Coronary artery (tissue), 2 donors: ENCODE measurements at places on chromosomes 2 and 18.

DNA sequence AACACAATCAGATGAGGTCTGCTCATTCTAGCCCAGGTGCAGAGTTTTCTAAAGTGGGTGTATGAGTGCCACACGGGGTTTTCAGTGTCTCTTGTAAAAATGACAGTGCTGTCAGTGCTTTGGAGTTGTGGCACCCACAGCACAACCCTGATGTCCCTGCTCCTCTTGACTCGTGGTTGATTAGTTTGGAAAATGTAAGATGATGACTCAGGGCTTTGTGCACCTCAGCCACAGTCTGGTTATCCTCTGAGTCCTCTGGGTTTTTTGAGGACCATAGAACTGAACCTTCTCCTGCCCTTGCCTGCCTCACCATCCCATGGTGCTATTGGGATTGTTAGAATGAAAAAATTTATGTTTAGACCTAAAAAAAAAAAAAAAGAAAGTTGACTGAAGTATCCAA, 105.6 kb downstream of the MYO1B start:
- DNase-seq, result no peak

DNA sequence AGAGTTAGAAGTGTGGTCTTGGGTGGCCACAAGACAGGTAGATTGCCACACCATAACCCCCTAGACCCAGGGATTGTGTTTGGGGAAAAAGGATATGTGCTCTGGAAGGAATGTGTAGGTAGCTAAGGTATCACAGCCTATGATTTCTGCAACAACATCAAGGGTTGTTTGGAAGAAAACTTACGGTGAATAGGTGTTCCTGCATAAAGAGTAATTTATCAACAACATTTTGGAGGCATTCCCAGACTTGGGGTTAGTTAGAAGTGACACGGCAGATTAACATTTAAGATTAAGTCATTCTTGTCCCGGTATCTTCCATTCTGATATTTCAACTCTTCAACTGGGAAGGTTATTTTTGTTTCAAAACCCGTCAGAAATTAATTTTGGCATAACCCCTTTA, 65.5 kb downstream of the SPP2 start:
- DNase-seq, result no peak

- no peak for DNase-seq
Measured at GRCh38 chr2:70525032-70525431, 28.6 kb downstream of the TGFA start.

DNA sequence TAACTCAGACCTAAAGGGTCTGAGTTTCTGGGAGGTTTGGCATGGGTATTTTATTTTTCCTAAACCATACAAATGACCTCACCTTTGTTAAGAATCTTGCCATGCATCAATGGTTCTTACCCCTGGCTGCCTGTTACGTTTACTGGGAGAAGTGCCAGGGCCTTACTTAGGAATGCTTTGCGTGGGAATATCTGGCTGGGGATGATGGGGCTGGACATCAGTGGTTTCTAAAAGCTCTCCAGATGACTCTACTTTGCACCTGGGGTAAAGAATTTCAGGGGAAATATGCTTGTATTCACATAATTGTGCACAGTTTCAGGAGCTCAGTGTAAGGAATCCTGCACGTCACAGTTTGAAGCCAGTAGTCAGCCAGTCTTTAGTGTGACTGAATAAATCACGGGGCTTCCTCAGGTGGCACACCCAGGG, 18.2 kb upstream of the DAW1 start:
- DNase-seq, result no peak

DNA sequence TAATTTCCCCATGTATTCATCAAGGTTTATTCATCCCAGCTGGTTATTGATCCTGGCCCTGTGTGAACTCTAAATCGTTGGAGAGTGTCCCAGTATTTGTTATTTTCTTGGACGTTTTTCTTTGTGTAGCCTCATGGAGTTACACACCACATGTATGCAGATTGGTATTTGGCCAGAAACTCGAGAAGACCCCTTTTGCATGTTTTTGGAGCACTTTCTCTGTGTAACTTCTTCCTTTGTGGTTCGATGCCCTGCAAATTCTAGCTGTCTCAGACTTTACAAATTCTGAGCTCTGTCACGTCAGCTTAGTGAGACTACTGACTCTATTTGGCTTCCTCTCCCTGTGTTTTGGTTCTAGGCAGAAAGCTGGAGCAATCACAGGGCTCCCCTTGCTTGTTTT, 198.7 kb downstream of the MCFD2 start:
- no peak for DNase-seq

DNA sequence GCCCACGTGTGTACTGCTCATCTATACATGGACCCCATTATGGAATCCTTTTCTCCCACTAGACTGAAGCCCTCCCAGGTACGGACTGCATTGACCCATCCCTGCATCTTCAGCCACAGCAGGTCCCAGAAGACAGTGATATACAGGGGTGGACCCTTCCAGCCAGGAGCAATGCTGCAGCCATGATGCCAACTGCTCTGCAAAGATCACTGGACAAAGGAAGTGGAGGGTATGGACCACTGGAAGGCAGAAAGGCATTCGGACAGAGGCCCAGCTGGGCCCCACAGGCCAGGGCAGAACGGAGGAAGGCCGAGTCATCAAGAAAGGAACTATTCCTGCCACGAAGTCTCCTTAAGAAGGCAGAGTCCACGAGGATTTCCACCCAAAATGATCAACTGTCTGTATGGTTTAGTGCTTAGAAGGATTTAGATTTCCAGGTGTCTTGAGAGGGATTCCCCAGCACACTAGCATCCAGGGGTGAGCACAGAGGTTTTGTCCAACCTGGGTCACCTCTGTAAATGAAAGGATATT, 93.4 kb downstream of the TWIST2 start:
- DNase-seq, result no peak

DNA sequence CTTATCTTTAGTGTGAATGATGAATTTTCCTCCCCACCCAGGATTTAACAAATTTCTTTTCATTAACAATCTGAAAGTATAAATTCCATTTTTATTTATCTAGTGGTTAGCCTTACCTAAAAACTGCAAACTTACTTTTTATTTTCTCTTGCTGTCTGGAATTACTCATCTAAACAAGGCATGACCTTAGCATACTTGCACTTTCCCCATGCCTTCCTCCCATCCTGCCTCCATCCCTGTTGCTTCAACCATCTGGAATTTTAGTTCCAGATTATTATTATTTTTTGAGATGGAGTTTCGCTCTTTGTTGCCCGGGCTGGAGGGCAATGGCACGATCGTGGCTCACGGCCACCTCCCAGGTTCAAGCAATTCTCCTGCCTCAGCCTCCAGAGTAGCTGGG, 35.6 kb downstream of the GDF7 start:
- DNase-seq, result no peak

DNA sequence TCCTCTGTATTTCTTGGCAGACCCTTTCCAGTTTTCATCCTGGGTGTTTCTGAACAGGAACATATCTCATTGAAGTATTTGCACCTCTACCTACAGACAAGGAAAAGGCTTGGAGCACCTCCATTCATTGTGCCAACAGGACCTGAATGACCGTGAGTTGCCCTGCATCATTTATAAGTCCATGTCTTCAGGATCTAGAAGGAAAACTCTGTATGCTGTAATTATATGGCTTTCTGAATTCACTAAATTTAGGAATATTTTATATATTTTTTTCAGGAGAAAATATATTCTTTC, 402.3 kb upstream of the SLC14A2 start:
- DNase-seq, result no peak

DNA sequence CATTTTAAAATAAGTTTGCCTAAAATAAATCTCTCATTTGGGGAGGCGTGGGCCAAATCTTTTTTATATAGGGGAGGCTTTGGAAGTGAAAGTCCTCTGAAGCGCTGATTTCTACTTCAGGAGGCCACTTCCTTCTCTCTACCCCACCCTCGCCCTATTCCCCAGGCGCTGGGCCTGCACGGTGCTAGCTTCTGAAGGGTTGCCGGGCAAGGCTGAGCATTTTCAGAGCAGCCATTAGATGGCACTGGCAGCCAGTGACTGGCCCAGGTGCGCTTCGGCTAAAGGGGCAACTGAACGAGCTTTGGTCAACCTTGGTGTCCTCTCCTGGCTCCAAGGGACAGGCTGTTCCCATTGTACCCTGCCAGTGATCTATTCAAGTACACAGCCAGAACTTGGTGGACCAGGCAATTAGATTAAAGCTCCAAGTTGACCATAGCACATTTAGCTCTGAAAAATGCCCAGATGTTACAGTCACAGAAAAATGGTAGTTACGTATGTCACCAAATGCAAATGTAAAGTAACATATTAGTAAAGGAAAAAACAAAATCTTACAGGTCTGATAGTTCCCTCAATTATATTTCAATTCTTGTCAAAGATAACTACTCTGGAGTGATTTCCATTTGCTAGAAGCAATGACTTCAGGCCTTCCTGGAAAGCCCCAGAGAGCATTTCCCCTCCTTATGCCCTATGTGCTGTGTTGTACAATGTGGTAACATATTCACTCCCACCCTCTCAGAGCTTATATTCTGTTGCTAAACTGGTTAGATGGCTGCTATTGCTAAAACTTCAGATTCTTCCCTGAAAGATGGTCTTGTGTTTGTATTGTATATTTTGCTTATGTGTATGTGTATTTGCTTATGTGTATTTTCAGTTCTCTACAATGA, 2.1 kb downstream of the POMC start:
- DNase-seq, result no peak

DNA sequence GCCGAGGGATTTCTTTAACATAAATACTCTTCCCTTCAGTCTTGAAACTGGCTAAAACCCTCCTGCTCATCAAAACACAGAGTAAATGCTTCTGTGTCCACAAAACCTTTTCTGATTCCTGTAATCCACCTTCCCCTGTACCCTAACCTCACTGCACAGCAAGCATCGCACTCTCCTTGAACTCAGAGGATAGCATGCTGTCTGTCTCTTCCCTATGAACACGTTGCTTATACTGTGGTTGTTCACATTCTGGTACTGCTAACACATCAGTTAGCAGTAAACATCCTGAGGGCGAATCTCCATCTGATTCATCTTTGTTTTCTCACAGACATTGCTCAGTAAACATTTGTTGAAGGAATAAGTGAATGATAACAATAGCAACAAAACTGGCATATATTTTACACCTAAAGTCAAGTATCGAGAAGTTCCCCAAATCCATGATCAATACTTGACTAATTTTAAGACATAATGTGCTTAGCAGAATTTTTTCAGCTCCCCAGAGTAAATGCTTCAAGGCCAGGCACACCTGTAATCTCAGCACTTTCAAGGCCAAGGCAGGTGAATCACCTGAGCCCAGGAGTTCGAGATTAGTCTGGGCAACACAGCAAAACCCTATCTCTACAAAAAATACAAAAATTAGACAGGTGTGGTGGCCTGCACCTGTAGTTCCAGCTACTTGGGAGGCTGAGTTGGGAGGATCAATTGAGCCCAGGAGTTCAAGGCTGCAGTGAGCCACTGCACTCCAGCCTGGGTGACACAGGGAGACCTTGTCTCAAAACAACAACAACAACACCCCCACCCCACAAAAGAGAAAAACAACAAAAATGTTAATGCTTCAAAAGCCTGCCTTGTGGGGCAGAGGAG, 45.6 kb upstream of the LPIN2 start:
- no peak for DNase-seq

GRCh38 chr2:68190991-68191731, 33.5 kb downstream of the PNO1 start:
- DNase-seq, result no peak

DNA sequence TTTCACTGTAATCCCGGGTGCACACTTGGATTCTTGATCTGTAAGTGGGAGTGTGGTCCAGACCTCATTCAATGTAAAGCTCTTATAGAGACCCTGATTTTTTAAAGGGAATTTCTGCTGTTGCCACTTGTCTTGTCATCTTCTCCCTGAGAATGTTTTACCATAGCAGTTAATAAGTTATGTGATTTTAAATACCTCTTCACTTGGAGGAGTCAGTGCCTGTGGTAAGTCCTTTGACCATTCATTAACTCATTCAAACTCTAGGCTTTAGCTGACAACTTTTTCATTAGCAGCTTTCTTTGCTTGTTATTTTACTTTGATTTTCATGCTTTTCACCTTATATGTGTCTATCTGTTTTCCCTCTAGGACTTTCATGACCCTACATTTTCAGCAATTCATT, 51.3 kb downstream of the FMNL2 start:
- DNase-seq, result no peak

GRCh38 chr2:26884486-26884885, 36.6 kb downstream of the DPYSL5 start:
- DNase-seq, result no peak

DNA sequence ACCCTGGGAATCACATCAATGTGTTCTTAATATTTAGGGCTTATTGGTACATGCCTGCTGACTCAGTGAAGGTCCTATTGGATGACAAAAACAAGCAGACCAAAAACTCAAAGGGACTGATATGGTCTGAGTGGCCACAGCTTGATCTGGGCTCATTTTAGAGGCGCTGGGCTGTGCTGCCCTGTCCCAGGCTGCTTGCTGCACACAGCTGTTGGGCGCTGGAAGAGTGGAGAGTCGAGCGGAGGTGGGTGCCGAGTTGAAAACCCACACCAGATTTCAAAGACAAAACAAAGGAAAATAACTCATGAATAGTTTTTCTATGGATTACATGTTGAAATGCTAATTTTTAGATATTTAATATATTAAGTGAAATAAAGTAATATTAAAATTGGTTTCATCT, 68.5 kb downstream of the LONRF2 start:
- no peak for DNase-seq

DNA sequence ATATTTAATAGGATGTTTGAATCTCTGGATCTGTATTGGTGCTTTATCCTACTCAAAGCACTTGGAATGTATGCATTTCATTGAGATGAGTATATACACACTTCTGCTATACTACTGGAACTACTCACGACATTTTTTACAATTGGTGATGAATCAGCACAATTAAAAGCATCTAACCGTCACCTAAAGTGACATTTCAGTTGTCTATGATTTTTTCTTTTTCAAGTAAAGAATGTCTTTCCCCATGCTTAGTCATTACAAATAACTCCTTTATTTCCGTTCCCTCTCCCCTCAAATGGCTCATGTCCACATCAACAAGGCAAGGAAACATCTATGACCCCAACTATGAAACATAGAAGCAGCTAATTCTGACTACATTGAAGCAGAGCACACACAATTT, 77.3 kb downstream of the CLIP4 start:
- no peak for DNase-seq

- no peak for DNase-seq
Measured at GRCh38 chr2:174561972-174562370, 35.6 kb downstream of the WIPF1 start.

DNA sequence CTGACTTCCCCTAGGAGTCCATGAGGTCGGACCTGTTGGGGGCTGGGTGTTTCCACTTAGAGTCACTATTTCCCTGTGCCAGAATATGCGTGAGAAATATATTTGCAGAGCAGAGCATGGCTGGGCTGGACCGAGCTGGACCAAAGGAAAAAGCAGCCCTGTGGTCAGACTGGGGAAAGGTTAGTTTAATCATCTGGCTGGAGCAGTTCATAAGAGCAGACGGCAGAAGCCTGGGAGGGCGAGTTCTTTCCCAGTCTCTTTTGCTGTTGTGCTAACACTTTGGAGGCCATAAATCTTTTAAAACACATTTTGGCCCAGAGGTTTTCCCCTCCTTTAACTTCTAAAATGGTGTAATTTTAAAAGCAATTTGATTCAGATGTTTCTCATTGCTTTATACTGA, 66.5 kb downstream of the GLI2 start:
- DNase-seq, result no peak

GRCh38 chr2:230778350-230779063, 65.9 kb downstream of the CAB39 start:
- no peak for DNase-seq
